T-helper 22 cell (primary cell): ENCODE measurements at places on chromosomes 5 and 9.

DNA sequence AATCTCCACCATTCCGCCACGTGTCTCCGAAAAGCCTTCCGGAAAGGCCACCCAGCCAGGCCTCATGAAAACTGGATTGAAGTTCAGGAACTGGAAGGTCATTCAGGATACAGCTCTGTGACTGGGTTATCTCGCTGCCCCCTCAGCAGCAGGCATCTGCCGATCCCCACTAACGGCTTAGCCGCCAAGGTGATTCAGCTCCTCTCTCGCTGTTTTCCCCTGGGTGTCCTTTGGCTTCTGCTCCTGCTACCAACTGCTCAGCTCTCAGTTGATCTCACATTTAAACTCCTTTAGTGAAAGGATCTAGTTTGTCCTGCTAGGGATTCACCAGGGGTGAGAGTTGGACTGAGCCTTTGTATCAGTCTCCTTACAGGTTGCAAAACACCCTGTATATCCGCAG is 2.2 kb upstream of the GDNF start:
- DNase-seq = no peak

DNA sequence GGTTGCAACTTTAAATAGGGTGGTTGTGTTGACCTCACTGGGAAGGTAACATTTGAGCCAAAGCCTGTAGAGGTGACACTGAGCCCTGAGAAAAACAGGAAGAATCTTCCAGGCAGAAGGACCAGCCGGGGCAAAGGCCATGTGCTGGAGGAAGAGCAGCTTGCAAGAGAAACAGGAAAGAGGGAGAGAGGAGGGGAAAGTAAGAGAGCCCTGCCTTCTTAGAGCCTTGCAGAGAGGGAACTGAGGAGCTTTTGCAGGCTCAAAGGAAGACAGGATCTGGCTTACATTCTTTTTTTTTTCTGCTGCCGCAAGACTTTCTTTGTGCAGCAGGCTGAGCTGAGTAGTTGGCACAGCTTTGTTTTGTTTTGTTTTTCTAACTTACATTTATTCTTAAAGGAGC is 17.4 kb downstream of the C9orf153 start:
- DNase-seq = no peak

- no peak for DNase-seq
Observed at GRCh38 chr9:136662656-136663581, at the start of gene EGFL7. TSS of gene EGFL7 (plus strand) at chr9:136662916. CDS start at chr9:136668283, 5,367 bp downstream.

DNA sequence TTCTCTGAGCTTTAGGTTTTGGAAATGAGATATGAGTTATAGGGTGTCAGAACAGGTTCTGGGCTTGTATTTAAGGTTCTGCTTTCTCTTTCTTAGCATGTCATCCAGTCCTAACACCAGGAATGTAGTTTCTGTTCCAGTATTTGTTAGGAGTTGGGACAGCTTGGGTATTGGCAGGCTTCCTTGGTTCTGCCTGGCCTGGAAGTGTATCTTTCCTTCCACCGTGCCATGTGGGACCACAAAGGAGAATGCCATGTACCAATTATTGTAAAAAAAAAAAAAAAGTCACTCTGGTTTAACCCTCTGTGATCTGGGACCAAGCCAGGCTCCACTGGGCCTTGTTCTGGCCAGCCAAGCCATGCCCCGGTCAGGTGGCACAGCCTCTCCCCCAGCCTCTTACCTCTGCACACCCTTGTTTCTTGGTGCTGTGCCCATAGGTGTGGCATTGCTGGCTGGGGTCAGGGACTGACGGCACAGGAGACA is 47.8 kb downstream of the ARHGAP26 start:
- DNase-seq = no peak

GRCh38 chr5:158751961-158752655 is 347.6 kb downstream of the EBF1 start:
- no peak for DNase-seq

- DNase-seq = no peak
Observed at GRCh38 chr5:1795506-1795905, 4.1 kb downstream of the MRPL36 start.
